Left kidney (tissue), 8 donors: ENCODE measurements at places on chromosomes 12 and 14.

DNA sequence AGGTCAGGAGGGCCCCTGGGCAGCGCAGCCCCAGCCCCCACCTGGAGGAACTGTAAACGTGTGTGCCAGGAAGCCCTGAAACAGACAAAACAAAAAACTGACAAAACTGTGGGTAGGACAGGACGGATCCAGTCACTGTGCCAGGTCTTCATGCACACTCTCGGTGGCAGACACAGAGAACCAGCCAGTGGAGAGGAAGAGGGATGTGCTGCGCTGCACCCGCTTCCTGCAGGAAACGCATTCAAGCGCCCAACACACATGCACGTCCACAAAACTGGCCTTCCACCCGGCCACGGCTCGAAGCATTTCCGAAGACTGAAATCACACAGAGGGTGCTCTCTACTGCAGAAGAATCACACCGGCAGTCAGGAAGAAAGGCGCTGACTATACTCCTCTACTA lies 16.9 kb downstream of the BRF1 start:
- DNase-seq, result no peak

DNA sequence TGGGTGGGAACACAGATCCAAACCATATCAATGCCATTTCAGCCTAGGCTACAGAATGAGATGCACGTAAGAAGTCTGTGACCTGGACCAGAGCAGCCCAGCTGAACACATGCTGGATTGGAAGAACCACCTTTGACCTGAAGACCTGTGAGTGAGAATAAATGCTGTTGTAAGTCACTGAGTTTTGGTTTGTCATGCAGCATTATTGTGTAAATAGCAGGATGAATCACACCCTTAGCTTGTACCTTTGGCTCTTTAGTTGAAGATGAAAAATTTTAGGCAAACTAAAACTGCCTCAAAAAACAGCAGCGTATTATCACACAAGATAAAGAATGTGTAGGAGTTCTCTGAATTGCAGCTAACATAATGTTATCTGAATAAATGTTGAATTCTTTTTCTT lies 199.4 kb upstream of the LRIG3 start:
- no peak for DNase-seq

GRCh38 chr12:126547905-126548304 lies 1482.7 kb downstream of the AACS start:
- DNase-seq, result no peak

DNA sequence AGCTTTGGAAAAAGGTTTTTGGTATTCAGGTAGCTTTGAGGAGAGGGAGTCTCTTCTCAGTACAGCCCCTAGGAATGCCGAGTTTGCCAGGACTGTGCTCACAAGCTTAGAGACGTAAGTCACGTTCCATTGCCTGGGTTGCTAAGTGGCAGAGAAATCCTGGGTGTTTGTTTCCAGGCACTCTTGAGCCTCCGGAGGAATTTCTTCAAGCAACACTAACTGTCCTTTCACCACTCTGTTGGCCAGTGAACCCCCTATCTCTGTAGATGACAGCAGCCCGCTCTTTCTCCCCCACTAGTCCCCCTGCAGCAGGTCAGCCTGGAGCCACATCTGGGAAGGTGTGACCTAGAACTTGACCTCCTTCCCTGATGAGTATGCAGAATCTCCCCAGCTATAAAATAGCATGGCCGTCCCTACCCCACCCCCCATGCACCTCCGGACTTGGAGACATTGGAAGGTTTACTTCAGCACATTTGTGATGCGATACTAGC lies 162.7 kb downstream of the ZFP36L1 start:
- DNase-seq, result no peak

GRCh38 chr12:65984227-65984479 lies 146.4 kb downstream of the LLPH start:
- DNase-seq, result no peak

- no peak for DNase-seq
Observed at GRCh38 chr14:77140359-77141213, 1.0 kb downstream of the ZDHHC22 start.
